ENCODE measurements at places on chromosomes 7 and 10. TPM values are rescaled to one million over a fixed set of nuclear protein-coding genes. Genes with fewer than 3 reads are reported as not detected.

DNA sequence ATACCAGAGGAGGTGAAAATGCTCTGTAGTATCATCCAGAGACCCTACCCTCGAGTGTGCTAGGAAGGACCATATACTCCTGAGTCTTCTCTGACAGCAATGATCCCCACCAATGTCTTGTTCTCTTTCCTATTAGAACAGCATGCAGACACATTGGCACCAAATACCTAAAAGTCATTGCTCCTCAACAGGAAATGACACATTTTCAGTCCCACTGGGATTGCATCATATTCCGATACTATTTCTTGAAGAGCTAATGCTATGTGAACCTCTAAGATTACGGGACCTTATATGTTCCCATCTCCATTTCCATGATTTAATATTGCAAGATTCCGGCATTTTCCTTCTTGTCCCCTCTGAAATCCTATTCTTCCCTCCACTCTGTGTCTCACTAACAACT lies 177.4 kb downstream of the NRP1 start:
- peaks cover 5% of the 10 kb centered on the region for H3K4me1 ChIP-seq
- no peaks in the 10 kb centered on the region for H3K27me3 ChIP-seq
- peak overlapping the region; percentile 0 for H3K27ac ChIP-seq
- peak; percentile 69 for DNase-seq

DNA sequence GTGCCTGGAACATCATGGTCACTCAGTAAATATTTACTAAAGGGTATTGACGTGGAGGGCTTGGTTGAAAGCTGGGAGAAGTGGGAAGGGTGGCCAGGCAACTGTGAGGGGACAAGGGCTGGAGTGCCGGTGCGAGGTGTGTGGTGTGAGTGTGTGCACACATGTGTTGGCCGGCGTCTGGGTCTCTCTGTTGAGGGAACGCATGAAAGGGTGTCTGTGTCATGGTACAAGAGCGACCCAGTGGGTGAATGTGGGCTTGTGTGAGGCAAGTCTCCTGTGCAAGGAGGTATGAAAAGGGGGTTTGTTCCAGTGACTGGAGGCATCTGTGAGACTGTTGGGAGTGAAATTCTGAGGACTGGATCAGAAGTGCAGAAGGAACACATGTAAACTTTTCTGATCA lies 29.4 kb upstream of the UCMA start:
- no peaks in the 10 kb centered on the region for H3K27me3 ChIP-seq
- no peaks in the 10 kb centered on the region for H3K4me1 ChIP-seq
- no peak overlapping the region for H3K27ac ChIP-seq
- no peak for DNase-seq

DNA sequence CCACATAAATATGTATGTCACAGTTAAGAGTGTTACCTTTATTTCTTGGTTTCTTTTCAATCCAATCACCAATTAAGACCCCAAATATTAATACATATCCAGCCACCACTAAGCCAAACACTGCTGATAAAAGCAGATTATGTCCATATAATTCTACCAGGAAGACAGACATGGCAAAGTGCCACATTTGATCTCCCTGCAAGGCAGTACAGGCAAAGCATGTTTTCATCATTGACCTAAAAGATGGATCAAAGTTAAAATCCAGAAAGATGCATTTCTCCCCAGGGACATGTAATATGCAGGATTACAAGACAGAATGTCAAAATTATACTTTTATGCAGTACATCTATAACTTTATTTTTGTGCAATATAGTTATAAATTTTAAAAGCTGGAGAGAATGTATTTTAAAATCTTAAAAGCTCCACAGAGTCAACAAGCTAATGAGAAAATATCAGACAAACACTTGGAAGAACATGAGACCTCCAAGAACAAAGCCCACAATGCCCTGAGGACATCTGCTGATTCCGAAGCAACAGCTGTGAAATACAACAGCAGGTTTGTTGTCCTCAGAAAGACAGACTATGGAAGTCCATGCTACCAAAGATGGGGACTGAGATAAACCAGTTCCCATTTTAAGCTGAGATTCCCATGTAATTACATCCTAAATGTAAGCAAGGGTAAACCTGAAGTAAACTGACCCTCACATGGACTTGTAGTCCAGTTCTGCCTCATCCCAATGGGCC lies 54.5 kb upstream of the TOMM7 start:
- no peaks in the 10 kb centered on the region for H3K36me3 ChIP-seq
- no peaks in the 10 kb centered on the region for H3K27me3 ChIP-seq
- H3K27ac ChIP-seq: no peak overlapping the region

DNA sequence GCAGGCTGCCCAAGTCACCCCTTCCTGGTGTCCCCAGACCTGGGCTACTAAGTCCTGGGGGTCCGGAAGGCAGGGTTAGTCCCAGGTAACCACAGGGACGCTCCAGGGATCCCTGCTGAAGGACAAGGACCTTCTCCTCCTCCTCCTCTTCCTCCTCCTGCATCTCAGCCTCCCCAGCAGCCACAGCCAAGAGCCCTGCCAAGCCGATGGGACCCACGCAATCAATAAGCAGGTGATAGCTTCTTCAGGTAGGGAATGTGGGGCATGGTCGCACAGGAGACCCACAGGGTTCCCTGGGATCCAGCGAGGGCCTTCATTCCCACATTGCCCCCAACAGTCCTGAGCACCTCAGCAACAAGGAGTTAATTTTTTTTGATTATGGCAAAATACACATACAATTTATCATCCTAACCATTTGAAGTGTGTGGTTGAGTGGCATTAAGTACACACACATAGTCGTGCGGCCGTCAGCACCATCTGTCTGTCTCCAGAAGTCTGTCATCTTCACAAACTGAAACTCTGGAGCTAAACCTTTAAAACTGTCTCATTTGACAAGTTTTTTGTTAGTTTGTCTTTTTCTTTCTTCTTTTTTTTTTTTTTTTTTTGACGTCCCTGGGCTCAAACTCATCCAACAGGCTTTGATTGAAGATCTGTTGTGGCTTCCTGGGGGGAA lies 12.1 kb downstream of the CRYGN start:
- peaks cover 17% of the 10 kb centered on the region for H3K4me1 ChIP-seq
- H3K36me3 ChIP-seq: no peaks in the 10 kb centered on the region
- H3K27ac ChIP-seq: no peak overlapping the region
- H3K27me3 ChIP-seq: no peaks in the 10 kb centered on the region
- no peak overlapping the region for H3K4me3 ChIP-seq
- no peak for DNase-seq

DNA sequence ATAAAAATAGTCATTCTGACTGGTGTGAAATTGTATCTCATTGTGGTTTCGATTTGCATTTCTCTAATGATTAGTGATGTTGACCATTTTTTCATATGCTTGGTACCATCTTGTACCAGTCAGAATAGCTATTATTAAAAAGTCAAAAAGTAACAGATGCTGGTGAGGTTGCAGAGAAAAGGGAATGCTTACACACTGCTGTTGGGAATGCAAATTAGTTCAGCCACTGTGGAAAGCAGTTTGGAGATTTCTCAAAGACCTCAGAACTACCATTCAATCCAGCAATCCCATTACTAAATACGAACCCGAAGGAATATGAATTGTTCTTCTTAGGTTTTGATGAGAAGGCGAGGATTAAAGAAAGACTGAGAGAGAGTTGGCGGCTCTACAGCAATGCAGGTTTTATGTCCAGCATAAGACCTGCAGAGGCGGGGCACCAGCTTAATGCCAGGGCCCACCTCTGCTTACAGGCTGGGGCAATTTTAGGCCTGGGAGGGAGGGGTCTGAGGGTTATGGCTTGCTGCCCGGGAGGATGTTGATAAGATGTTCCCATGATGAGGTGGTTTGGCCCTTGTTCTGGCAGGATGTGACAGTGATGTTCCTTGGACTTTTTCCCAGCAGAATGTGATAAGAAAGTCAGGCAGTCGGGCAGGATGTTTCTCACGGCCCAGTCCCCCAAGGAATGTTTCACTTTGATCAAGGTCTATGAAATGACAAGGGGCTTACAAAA lies 74.4 kb downstream of the MEST start:
- no peak overlapping the region for H3K4me3 ChIP-seq
- H3K36me3 ChIP-seq: no peaks in the 10 kb centered on the region
- no peaks in the 10 kb centered on the region for H3K27me3 ChIP-seq
- H3K4me1 ChIP-seq: no peaks in the 10 kb centered on the region

DNA sequence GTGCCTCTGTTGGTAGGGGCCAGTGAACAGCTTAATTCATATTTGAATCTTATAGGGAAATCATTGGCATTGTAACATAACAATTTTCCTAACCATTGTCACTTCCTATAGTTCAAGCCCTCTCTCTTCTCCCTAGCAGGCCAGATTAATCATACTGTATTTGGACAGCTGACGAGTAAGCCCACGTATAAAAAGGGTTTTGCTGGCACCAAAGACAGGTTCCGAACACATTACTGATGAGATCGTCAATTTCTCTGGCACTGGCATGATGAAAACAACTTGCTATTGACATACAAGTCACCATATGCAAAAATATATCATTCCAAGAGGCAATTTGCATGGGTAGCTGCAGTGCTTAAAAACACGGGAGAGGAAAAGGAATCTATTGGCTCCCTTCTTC lies 891.1 kb upstream of the AUTS2 start:
- DNase-seq: peak; percentile 34
- no peaks in the 10 kb centered on the region for H3K4me1 ChIP-seq
- H3K27ac ChIP-seq: no peak overlapping the region
- H3K36me3 ChIP-seq: no peaks in the 10 kb centered on the region

- no peaks in the 10 kb centered on the region for H3K27me3 ChIP-seq
- H3K27ac ChIP-seq: no peak overlapping the region
- H3K36me3 ChIP-seq: no peaks in the 10 kb centered on the region
- no peaks in the 10 kb centered on the region for H3K4me1 ChIP-seq
Measured at GRCh38 chr10:131737543-131738395, 163.0 kb upstream of the PPP2R2D start.

GRCh38 chr7:155381852-155382801 lies 75.8 kb upstream of the EN2 start:
- no peaks in the 10 kb centered on the region for H3K4me1 ChIP-seq
- no peak for DNase-seq
- no peak overlapping the region for H3K4me3 ChIP-seq

- DNase-seq: peak; percentile 98
- H3K4me3 ChIP-seq: no peak overlapping the region
- H3K36me3 ChIP-seq: no peaks in the 10 kb centered on the region
- peaks cover 13% of the 10 kb centered on the region for H3K4me1 ChIP-seq
- no peaks in the 10 kb centered on the region for H3K27me3 ChIP-seq
Measured at GRCh38 chr7:117269417-117269816, 53.4 kb downstream of the WNT2 start.

DNA sequence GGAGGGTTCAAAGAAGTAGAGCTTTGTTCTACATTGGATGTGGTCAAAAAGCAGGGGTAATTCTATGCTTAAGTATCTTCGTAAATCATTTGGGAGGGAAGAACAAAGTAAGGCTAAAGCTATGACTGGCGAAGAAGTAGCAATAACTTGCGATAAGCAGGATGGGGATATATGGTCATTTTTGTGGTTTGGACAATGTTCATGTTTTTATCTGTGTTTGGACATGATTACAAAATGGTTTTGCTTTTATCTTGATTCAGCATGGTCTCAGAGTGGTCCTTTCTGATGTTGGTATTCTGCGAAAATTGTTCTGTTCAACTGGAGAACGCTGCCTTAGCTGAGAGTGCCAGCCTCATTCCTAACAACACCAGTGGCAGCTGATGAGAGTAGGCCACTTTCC lies 208.8 kb downstream of the SEMA3A start:
- H3K27ac ChIP-seq: no peak overlapping the region
- H3K4me1 ChIP-seq: no peaks in the 10 kb centered on the region
- H3K36me3 ChIP-seq: no peaks in the 10 kb centered on the region
- H3K27me3 ChIP-seq: no peaks in the 10 kb centered on the region
- no peak overlapping the region for H3K4me3 ChIP-seq

DNA sequence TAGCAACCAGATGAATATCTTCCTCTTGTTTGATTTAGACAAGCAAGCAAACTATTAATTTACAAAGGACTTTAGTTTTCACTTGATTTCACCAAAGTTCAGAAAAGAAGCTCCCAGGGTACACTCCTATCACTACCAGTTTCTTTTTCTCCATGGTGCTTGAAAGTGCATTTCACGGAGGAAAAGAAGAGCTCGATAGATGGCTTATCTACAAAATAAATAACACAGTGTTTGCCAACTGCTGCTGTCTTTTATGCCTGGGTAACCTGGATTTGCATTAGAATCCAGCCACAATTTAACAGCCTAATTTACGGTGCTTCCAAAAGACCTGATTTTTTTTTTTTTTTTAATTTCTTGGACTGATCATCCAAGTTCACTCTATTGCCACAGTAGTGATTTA lies 275.7 kb downstream of the GPR37 start:
- H3K4me3 ChIP-seq: no peak overlapping the region
- no peak for DNase-seq

- no peaks in the 10 kb centered on the region for H3K36me3 ChIP-seq
- no peak for DNase-seq
- no peak overlapping the region for H3K27ac ChIP-seq
Measured at GRCh38 chr7:50703654-50704053, 79.0 kb downstream of the GRB10 start.

- no peaks in the 10 kb centered on the region for H3K36me3 ChIP-seq
- no peak overlapping the region for H3K4me3 ChIP-seq
Measured at GRCh38 chr7:92872701-92873100, 36.3 kb upstream of the CDK6 start.

GRCh38 chr7:18177129-18177814 lies 149.6 kb upstream of the PRPS1L1 start:
- no peak overlapping the region for H3K27ac ChIP-seq
- H3K4me1 ChIP-seq: no peaks in the 10 kb centered on the region
- no peaks in the 10 kb centered on the region for H3K27me3 ChIP-seq
- H3K4me3 ChIP-seq: no peak overlapping the region
- no peak for DNase-seq
- H3K36me3 ChIP-seq: no peaks in the 10 kb centered on the region

- H3K36me3 ChIP-seq: no peaks in the 10 kb centered on the region
- no peak overlapping the region for H3K4me3 ChIP-seq
- no peak overlapping the region for H3K27ac ChIP-seq
- no peak for DNase-seq
- H3K4me1 ChIP-seq: peaks cover 4% of the 10 kb centered on the region
Measured at GRCh38 chr7:41241641-41242040, 461.2 kb downstream of the INHBA start.

GRCh38 chr10:69374242-69374641 lies 42.5 kb downstream of the TACR2 start:
- peaks cover 11% of the 10 kb centered on the region for H3K36me3 ChIP-seq
- H3K27ac ChIP-seq: no peak overlapping the region
- peaks cover 5% of the 10 kb centered on the region for H3K4me1 ChIP-seq
- no peaks in the 10 kb centered on the region for H3K27me3 ChIP-seq

- no peak overlapping the region for H3K4me3 ChIP-seq
- H3K4me1 ChIP-seq: no peaks in the 10 kb centered on the region
- H3K27me3 ChIP-seq: no peaks in the 10 kb centered on the region
- H3K27ac ChIP-seq: no peak overlapping the region
Measured at GRCh38 chr10:32922170-32922569, 35.9 kb downstream of the ITGB1 start.

The RBM20 gene
- polyA plus RNA-seq: 0.05 TPM

The ASAH2B gene
- 7.4 TPM for polyA plus RNA-seq

The UTF1 gene
- not detected for polyA plus RNA-seq

The TMEM196 gene
- not detected for polyA plus RNA-seq

The TECPR1 gene
- polyA plus RNA-seq: 3.7 TPM

The BAMBI gene
- polyA plus RNA-seq: 17.8 TPM

The GARIN1A gene
- polyA plus RNA-seq: 0.46 TPM

The AKR1D1 gene
- polyA plus RNA-seq: not detected

The AKR1B15 gene
- polyA plus RNA-seq: not detected

The SFMBT2 gene
- polyA plus RNA-seq: 1.3 TPM

Data from fibroblast of lung (primary cell).